ENCODE measurements at places on chromosomes 11 and 22.

DNA sequence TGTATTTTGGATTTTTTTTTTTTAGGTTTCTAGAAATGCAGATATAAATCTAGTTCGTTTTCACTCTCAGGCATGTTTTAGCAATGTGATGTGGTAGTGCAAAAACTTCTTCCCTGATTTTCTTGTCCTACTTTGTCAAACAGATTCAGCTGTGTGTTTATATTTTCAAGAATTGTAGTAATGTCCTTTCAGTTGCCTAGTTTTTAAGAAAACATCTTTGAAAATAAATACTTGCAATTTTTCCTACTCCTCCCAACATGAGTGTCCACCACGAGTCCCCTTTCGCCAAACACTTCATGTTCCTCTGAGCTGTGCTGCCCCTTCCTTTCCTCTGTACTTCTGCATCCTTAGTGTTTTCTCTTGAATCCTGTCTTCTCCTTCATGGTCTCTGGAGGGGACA, 686.9 kb downstream of the NTM start:
- DNase-seq: no peak

- DNase-seq: no peak
Measured at GRCh38 chr11:70032943-70033710, 45.0 kb upstream of the ANO1 start.

- DNase-seq: no peak
Measured at GRCh38 chr22:24355574-24355973, 71.8 kb upstream of the ADORA2A start.

DNA sequence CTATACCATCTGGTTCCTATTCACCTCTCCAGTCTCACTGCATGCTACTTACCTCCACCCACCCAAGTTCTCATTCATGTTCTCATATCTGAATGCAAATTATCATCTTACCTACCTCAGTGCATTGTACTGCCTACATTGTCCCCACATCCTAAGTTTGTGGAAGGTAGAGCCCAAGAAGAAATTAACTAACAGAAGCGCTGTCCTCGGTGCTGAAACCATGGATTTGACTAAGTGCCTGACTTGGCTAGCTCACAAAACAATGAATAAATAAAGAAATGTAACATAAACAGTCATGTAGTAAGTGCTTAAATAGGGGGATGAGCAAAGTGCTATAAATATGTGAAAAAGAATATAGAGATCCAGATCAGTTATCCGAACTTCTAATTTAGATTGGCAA, 63.2 kb downstream of the GRIA4 start:
- DNase-seq: no peak

DNA sequence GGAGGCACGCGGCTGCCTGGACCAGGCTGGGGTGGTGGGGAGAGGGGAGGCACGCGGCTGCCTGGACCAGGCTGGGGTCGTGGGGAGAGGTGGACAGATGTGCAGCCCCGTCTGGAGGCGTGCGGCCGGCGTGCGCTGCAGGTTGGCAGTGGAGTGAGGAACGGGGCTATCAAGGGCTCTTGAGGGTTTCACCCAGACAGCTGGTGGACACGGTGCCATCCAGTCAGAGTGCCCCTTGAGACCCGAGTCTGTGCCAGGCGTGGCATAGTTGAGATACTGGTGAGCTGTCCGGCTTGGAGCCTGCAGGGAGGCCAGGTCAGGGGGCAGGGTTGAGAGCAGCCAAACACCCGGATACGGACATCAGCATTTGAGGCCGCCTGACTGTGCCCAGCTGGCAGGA, 1.5 kb upstream of the GRAMD4 start:
- DNase-seq: no peak

DNA sequence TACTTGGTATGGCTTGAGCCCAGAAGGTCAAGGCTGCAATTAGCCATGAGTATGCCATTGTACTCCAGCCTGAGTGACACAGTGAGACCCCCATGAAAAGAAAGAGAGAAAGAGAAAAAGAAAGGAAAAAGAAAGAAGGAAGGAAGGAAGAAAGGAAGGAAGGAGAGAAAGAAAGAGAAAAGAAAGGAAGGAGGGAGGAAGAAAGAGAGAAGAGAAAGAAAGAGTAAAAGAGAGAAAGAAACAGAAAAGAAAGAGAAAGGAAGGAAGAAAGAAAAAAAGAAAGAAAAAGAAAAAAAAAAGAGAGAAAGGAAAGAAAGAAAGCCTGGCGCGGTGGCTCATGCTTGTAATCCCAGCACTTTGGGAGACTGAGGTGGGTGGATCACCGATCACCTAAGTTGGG, 77.5 kb downstream of the CSTPP1 start:
- DNase-seq: no peak

- DNase-seq: no peak
Measured at GRCh38 chr22:48182846-48183805, 1420.7 kb downstream of the TBC1D22A start.

DNA sequence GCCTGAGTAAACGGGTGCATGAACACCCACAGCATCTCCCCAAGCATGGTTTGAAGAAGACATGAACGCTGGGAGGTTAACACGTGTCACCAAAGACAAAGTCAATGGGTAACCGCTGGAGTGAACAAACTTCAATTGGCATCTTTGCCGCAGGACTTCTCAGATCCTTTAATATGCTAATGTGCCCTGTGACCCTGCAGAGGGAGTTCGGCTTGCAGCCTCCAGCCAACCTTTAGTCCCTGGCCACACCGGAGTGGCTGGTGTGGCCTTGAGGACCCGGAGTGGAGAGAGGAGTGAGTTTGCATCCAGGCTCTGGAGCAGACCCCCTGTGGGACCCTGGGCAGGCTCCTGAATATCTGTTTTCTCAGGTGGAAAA, 57.0 kb downstream of the FLRT1 start:
- DNase-seq: no peak

- no peak for DNase-seq
Measured at GRCh38 chr22:29726106-29726505, 6.3 kb downstream of the CABP7 start.

DNA sequence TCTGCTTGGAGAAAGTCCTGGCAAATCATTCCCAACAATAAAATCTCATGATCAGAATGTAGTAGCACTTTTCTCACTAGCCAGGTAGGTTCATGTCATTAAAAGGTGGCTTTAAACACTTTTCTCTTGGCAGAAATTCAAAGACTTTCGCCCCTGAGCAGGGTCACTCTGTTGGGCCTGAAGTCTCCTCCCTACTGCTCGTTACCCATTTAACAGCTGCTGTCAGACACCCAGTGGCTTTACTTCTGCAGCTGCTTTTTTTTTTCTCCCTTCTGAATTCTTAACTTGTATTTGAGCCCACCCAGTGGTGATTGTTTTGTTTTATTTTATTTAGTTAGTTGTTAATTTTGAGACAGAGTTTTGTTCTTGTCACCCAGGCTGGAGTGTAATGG, 25.0 kb downstream of the ARHGAP8 start:
- no peak for DNase-seq

DNA sequence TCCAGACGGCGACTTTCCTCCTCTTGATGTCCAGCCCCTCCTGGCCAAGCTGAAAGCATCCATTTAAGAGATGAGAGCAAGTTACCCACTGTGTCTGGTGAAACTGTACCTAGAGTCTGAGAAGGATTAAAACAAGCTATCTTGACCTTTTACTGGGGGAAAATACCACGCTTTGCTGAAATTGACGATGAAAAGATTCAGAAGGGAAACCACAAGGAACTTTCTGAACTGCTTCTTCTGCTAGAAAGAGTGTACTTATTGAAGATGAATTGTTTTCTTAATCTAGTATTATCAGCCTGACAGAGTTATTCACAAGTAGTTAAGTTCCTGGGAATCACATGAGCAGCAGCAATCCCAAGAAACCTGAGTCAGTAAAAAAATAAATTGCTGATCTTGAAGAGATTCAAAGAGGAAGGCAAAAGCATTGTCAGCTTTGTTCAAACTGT, 13.1 kb upstream of the MS4A6A start:
- DNase-seq: no peak

DNA sequence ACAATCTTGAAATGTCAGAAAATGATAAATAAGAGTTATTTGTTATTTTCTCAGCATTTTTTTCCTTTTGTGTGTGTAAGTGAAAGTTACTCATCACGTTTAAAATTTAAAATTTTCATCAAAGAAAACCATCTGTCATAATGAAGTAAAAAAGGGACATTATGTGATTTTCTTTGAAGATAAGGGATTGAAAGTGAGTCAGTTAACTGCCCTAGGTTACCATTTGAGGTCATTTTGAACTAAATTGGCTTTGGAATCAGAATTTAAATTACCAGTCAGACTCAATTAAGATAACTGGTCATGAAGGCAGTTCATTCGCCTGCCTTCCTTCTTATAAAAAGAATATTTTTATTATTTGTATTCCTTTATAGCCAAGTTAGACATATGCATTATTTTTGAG, 14.3 kb downstream of the NCAM1 start:
- DNase-seq: no peak

DNA sequence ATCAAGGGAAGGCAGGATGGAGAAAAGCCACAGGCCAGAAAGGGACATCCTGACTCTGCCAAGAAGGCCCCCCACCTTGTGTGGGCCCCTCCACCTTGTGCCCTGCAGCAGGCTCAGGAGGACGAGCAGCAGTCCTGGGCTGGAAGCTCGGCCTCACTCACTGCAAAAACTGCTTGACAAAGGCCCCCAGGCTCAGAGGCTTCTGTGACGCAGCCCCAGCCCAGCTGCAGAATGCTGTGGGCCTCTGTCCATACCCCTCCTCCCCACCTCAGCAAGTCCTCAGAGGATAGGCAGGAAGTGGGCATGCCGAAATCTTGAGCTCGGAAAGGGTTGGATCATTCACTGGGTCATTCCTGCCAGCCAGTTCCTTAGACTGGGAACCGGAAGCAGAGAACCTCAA, 61.9 kb downstream of the NRXN2 start:
- DNase-seq: no peak

- DNase-seq: no peak
Measured at GRCh38 chr11:34525888-34526657, 12.5 kb upstream of the ELF5 start.

DNA sequence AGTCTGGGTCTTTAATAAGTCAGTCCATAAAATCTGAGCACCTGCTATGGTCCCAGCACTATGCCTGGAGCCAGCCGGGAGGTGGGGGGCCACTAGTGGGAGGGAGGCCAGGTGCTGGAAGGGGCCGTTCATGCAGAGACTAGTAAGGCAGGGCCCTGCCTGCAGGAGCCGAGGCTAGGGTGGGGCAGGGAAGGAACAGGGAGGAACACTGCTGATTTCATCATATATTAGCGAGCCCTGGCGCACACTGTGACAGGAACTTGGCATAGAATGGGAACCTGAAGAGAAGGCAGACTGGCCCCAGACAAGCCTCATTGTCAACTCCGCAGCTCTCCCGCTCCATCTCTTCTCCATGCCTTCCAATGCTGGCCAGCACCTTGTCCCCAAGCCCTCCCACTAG, 7.1 kb downstream of the VSIG10L2 start:
- no peak for DNase-seq

- no peak for DNase-seq
Measured at GRCh38 chr11:80562523-80563125, 1121.8 kb upstream of the TENM4 start.

DNA sequence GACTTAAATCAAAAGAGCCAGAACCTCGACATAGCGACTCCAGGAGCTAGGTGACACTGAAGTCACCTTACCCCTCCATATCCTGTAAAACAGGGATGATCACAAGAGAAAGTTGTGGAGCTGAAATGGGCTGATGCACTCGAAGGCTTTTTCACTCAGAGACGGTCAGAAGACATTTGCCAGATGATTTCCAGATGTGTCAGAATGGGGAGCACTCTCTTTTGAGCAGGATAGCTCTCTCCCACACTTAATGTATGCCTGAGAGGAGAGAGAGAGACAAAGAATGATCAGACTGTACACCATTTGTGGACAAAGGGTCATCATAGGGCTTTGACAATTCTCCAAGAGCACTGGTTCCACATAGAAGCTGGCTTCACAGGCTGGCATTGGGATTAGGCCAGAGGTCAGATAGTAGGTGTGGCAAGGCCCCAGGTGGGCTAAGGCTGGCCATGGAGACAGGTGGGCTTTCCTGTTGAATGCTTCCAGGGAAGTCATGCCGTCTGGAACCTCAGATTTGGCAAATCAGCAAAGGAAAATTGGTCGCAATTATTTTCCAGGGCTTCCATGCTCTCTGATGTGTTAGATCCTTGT, 42.3 kb upstream of the ETS1 start:
- DNase-seq: no peak

GRCh38 chr11:72298931-72299330, 55.0 kb upstream of the PHOX2A start:
- DNase-seq: no peak

DNA sequence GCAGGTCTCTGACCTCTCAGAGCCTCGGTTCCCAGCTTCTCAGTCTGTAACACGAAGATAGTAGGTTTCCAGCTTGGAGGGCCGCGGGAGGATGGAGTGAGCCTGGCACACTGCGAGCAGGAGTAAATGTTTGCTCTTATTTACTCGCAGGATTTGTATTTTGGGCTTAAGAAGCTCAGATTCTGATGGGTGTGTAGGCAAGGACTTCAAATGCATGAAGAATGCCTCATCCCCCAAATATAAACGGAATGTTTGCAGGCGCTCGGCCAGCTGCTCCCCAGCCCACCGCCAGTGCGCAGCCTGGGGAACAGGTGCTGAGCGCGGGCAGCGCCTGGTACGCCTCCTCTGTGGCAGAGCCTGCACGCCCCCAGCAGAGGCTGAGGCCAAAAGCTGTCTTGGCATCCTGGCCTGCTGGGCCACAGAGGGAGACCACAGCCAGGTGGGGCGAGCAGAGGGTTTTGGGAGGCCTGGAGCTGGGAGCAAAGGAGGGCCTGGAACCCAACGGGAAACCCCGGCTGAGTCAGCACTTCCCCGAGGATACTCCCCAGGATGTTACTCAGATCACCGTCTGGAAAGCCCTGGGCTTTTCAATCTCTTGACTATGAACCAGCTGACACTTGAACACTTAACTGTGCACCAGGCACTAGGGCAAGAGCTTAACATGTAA, 9.4 kb downstream of the EHD1 start:
- no peak for DNase-seq

- DNase-seq: no peak
Measured at GRCh38 chr11:65432100-65432650, 9.6 kb downstream of the NEAT1 start.

GRCh38 chr11:120031612-120032600, 106.0 kb downstream of the TRIM29 start:
- no peak for DNase-seq

- DNase-seq: no peak
Measured at GRCh38 chr11:20032577-20033260, 127.6 kb downstream of the DBX1 start.

GRCh38 chr11:26621132-26621531, 49.1 kb upstream of the MUC15 start:
- DNase-seq: no peak

- no peak for DNase-seq
Measured at GRCh38 chr11:33588056-33588455, 112.6 kb downstream of the C11orf91 start.

- no peak for DNase-seq
Measured at GRCh38 chr11:45648931-45649330, 16.5 kb downstream of the CHST1 start.

- no peak for DNase-seq
Measured at GRCh38 chr22:28710107-28710506, 30.5 kb upstream of the TTC28 start.

- DNase-seq: no peak
Measured at GRCh38 chr11:64268893-64269539, 15.4 kb downstream of the BAD start.

GRCh38 chr11:12540913-12541582, 133.2 kb upstream of the TEAD1 start:
- no peak for DNase-seq

GRCh38 chr11:117978991-117979390, 7.2 kb upstream of the IL10RA start:
- DNase-seq: no peak
